Kasumi-1 (cell line): ENCODE measurements at places on chromosomes 3 and 15.

- peak; percentile 54 for DNase-seq
Observed at GRCh38 chr3:66803206-66803605, 194.9 kb upstream of the KBTBD8 start.

GRCh38 chr15:67018026-67018425 is 47.4 kb upstream of the SMAD3 start:
- DNase-seq: no peak

DNA sequence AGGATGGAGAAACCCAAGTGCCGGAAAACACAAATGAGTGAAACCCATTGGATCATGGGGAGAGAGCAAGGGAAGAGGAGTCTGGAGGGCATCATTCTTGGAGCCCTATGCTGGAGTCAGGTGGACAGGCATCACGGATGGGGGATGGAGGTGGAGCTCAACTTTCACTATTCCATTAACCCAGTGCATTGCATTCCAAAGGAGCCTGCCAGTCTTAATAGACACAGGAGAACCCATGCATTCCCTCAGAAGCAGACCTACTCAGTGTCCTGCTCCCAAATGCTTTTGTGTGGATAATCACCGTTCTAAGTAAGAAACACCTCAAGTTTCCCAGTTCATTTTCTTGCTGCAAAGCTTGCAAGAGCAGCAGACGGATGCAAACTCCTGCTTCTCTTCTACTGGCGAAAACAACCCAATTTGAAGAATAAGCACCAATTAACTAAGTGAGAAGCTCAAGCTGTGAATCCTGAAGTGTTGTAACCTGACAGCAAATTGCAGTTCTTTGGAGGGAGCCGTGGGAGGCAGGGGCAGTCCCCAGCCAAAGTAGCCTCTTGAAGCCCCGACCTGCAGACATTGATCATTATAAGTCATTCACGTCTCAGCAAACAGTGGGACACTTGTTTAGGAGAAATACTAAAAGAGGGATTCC is 25.3 kb downstream of the SEMA5B start:
- no peak for DNase-seq

DNA sequence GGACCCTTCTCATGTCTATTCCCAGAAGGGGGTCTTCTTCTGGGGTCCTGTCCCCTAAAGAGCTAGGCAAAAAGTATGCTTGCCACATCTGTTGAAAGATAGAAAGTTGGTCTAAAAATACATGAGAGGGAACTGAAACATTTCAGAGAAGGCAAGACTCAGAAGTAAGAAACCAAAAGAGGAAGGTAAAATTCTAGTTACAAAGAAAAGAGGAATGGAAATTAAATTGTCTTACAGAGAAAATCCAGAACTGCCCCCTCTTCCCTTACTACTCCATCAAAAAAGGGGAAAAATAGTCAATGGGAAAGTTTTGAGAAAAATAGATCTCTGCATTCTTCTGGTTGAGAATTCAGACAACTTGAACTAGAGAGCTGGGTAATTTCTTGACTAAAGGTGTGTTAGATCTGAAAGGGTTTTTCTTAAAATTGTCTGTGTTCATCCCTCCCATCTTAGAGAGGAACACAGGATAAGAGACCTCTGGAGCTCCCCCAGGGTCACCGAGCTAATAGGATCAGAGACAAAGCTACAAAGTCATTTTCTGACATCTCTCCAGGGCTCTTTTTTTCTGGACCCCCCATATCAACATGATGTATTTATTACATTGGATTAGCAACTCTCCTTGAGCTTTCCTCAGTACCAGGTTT is 32.3 kb upstream of the CCR2 start:
- DNase-seq: peak; percentile 43

GRCh38 chr3:13519006-13519791 is 29.7 kb upstream of the FBLN2 start:
- no peak for DNase-seq
